ENCODE measurements at places on chromosomes 2 and 18. TPM values are rescaled to one million over a fixed set of nuclear protein-coding genes. Genes with fewer than 3 reads are reported as not detected.

The CCDC68 gene
- 6.1 TPM for total RNA-seq

GRCh38 chr2:188808947-188809355 lies 165.2 kb upstream of the COL3A1 start:
- no peaks in the 10 kb centered on the region for H3K27me3 ChIP-seq
- no peak for DNase-seq
- H3K27ac ChIP-seq: no peak overlapping the region
- no peaks in the 10 kb centered on the region for H3K4me1 ChIP-seq

DNA sequence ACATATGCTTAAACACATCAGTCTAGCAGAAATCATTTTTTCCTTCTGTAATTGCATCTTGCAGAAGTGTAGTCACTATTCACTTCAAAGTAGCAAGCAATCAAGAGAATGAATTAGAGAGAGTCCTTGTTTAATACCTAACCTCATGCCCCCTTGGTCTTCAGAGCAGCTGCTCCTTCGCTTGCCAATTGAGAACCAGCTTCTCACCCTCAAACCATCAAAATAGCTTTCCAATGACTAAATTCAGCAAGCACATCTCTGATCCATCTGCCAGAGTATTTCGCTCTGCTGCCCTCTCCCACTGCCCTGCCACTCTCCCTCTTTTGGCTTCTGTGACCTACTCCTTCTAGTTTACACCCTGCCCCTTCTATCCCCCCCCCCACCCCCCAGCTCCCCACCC lies 120.7 kb upstream of the AGAP1 start:
- H3K4me1 ChIP-seq: no peaks in the 10 kb centered on the region
- H3K4me3 ChIP-seq: no peak overlapping the region
- H3K36me3 ChIP-seq: no peaks in the 10 kb centered on the region
- DNase-seq: no peak

DNA sequence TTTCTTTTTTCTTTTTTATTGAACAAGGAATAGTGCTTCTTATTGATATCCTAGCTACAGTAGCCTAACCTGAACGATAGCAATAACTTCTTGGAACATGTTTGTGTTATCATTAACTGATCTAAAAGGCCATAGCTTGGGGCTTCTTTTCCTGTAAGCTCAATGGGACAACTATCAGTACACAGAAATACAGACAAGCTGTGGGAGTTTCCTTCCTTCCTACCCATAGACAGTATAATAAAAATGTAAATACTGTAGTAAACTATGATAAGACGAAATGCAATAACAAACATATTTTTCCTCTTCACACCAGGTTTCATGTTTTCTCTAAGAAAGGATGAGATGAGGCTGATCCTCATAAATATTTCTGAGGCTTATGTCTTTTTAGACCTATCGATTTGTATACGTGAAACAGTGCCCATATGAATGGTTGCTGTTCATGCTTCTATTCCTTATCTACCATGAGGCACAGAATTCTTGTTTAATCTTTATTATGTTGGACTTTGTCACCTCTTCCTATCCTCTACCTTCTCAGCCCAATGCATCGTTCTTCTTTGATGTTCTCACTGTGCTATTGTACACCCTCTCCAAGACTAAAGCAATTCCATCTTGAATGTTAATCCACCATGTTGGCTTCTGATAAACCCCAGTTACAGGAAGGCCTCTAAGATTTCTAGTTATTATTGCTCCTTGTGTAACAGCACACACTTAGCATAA lies 361.4 kb downstream of the DCC start:
- H3K4me1 ChIP-seq: no peaks in the 10 kb centered on the region
- H3K36me3 ChIP-seq: no peaks in the 10 kb centered on the region
- DNase-seq: no peak
- H3K27me3 ChIP-seq: no peaks in the 10 kb centered on the region
- H3K27ac ChIP-seq: no peak overlapping the region
- H3K4me3 ChIP-seq: no peak overlapping the region

DNA sequence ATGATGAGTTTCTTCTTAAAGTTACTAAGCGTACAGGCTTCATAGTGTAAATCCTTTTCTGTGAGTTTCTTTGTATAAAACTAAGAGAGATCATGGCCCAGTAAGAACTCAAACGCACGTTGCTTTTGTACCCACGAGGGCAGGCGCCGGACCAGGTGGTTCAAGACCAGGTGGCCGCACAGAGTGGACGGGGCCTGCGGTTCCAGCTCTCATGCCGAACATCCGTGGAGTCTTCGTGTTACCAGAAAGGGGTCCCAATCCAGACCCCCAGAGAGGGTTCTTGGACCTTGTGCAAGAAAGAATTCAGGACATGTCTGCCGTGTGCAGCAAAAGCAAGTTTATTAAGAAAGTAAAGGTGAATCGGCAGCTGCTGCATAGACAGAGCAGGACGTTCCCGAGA lies 53.0 kb downstream of the KCNG2 start:
- no peaks in the 10 kb centered on the region for H3K36me3 ChIP-seq
- no peaks in the 10 kb centered on the region for H3K4me1 ChIP-seq
- DNase-seq: no peak
- H3K27ac ChIP-seq: no peak overlapping the region
- H3K27me3 ChIP-seq: no peaks in the 10 kb centered on the region

- no peak for DNase-seq
- H3K36me3 ChIP-seq: no peaks in the 10 kb centered on the region
- H3K4me1 ChIP-seq: no peaks in the 10 kb centered on the region
- H3K27ac ChIP-seq: no peak overlapping the region
- H3K4me3 ChIP-seq: no peak overlapping the region
Observed at GRCh38 chr2:2974982-2975381, 402.6 kb downstream of the EIPR1 start.

DNA sequence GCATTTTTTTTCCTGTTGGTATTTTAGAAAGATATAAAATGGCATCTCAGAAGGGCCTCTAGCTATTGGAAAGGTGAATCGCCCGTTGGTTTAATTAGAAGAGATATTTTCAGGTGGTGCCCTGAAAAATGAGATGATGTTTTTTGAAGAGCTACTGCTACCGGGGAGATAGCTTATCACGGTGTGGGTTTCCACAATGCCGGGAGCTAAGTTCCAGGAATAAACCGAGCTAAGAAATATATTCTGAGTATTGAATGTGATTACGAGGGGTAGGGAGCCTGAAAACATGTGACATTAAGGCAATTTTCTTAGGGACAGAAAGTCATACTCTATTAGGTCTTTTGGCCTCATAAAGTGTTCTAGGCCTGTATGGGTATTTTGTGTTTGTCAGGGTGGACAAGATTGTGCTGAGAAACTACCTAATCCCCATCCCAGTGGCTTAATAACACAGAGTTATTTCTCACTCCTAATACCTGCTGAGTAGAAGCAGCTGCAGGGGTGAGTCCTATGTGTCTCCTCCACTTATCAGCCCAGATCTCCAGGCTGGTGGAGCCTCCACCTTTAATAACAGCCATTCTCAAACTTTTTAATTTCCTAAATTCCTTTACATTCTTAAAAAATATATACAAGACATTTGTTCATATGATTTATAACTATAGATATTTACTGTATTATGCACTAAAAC lies 150.2 kb downstream of the LRRTM1 start:
- no peaks in the 10 kb centered on the region for H3K4me1 ChIP-seq
- H3K27me3 ChIP-seq: no peaks in the 10 kb centered on the region
- no peak overlapping the region for H3K4me3 ChIP-seq
- H3K27ac ChIP-seq: no peak overlapping the region
- H3K36me3 ChIP-seq: no peaks in the 10 kb centered on the region

All from kidney (tissue), 22 donors.